ENCODE measurements at places on chromosomes 3 and 15.

DNA sequence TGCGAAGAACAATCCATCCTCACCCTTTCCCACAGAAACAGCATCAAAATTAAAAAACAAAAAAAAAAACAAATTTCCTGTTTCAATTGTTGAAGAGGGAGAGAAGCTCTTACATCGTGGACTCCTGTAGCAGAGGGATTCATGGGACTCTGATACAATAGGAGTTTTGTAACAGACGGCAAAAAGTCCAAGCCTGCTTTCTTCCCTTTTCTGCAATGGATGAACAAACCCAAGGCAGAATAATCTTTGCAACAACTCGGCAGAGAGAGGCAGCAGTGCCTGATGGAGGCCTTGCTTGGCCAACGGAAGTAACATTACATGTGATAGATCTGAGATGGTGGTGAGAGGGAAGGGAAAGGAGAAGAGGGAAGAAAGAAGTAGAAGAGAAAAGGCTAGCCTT lies 26.9 kb downstream of the CCR4 start:
- DNase-seq, result no peak

DNA sequence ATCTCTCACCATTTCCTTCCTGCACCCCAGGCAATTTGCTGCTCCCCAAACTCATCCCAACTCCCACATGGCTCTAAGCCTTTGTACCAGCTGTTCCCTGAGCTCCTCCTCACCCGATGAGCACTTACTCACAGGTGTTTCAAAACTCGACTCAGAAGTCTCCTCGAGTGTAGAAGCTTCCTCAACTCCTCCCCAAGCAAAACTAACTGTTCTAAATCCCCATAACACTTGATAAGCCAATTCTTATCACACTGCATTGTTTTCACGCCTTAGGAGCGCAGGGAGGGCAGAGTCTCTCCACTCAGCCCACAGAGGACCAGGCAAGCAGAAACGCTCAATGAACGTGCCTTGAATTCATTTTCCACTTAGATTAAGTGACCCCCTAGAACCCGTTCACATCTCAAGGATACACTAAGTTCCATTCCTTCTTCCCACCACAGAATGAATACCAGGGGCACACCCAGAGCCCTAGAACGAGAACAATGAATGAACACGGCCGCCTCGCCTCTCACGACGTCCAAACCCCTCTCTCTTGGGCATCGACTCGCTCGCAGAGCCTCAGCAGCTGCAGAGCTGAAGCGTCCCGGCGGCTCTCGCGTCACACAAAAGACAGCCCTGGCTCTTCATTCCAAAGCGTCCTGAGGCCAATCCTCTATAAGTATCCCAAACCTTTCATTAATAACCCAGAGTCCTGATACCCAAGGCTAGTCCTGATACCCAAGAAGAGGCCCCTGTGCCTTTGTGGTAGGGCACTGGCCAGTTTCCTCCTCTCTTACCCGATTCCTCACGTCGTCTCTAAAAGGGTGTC lies 1.1 kb downstream of the RAF1 start:
- DNase-seq, result peak; percentile 13

DNA sequence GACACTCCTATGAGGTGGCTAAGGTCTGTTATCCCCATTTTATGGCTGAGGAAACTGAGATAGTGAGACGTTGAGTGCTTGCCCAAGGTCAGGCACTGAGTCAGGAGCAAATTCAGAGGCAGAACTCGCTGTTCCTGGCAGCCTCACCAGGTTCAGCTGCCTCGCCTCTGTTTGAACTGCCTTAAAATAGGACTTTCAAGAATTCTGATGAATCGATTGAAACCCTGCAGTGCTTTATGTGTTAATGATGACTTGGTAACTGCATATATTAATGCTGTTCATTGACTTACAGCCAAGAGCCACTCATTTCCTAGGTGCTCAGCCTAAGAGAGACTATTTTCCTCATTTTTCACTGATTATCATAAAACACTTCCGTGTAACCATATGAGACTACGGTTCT lies 79.5 kb upstream of the BHLHE40 start:
- DNase-seq, result no peak

GRCh38 chr15:74264081-74264501 lies 28.0 kb downstream of the CCDC33 start:
- DNase-seq, result no peak

DNA sequence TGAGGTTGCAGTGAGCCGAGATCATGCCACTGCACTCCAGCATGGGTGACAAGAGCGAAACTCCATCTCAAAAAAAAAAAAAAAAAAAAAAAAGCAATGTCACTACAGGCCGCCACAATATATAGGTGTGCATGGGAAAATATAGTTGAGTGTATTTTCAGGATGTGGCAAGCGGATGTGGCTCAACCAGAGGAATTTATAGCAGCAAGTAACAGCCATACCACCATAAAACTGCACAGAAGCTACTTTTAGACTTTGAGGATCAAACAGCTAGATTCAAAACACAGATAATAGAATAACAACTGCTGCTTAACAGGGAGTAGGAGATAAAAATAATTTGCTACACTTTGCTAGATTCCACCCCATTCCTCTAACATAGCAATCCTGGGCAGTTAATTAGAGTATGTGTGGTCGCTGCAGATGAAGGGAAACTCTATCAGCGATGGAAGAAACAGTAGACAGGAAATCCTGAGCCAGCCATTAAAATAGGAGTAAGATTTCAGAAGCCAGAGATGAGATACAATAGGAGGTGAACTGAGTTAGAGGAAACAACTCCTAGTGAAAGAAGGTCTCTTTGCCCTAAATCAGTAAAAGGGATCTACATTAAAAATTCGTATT lies 318.7 kb upstream of the STT3B start:
- no peak for DNase-seq

- DNase-seq, result no peak
Observed at GRCh38 chr3:127215714-127216414, 22.9 kb downstream of the PRR23E start.

GRCh38 chr3:98233468-98233867 lies 30.6 kb upstream of the OR5H6 start:
- no peak for DNase-seq

DNA sequence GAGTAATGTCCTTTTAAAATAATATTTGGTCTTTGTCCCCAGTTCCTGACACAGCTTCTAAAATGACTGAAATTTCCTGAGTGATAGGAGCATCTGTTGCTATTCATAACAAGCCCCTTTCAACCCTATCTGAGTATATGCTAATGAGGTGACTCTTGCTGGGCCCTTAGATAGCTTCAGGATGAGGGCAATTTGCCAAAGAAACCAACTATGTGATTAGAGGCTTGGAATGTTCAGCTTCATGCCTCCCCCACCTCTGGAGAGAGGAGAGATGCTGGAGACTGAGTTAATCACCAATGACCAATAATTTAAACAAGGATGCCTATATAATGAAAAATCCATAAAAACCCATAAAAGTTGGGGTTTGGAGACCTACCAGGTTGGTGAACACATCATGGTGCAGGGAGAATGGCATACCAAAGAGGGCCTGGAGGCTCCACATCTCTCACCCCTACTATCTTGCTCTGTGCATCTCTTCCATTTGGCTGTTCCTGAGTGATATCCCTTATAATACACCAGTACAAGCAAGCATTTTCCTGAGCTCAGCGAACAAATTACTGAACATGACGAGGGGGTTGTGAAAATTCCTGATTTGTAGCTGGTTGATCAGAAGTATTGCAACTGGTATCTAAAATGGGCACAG lies 189.2 kb downstream of the ECT2 start:
- DNase-seq, result no peak

DNA sequence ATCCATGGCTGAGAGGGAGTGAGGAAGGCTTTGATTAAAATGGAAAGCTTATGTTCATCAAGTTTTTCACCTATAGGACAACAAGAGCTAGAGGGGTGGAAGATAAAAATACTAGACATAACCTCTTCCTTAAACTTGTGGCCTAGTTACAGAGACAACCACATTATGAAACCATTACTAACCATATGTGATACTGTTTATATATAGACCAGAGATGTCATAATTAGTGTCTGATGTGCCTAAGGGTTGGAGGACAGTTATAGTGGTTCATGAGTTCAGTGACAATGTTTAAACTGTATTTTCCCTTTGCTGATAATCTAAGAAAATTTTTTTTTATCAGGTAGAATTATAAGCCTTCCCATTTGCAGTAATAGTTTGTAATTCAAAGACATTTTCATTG lies 23.7 kb downstream of the PHLDB2 start:
- DNase-seq, result no peak

- no peak for DNase-seq
Observed at GRCh38 chr3:97425002-97425401, 339.6 kb upstream of the ARL6 start.

DNA sequence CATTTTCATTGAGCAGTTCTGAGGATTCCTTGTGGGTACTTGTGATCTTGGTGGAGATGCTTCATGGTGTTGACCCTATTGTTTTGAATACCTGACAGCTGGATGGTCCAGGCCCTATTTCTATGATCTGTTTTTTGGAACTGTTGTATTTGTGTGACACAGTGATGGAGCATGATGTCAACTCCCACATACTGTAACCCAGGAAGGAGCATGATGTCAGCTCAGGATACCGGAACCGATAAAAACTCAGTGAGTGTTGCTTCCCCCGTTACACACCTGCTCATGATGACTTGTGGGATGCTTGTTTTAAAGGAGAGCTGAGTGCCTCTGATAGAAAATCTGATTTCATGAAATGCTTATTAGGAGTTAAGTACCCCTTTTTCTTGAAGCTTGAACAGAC lies 45.1 kb downstream of the ZBTB38 start:
- DNase-seq, result no peak

DNA sequence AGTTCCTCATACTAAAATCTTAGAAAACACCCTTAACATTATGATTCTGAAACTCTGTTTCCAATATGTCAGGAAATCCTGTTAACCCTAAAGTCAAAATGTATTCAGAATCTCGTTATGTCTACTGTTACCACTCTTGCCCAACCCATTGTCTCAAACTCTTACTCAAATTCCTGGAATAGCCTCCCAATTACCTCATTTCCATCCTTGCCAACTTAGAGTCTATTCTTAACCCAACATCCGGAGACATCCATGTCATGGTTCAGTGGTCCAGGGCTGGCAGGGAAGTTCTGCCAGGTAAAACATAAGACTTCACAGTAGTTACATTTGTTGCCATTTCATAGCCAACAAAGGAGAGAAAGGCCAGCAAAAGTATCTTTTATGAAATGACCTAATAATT lies 593.9 kb downstream of the PYDC2 start:
- DNase-seq, result no peak

DNA sequence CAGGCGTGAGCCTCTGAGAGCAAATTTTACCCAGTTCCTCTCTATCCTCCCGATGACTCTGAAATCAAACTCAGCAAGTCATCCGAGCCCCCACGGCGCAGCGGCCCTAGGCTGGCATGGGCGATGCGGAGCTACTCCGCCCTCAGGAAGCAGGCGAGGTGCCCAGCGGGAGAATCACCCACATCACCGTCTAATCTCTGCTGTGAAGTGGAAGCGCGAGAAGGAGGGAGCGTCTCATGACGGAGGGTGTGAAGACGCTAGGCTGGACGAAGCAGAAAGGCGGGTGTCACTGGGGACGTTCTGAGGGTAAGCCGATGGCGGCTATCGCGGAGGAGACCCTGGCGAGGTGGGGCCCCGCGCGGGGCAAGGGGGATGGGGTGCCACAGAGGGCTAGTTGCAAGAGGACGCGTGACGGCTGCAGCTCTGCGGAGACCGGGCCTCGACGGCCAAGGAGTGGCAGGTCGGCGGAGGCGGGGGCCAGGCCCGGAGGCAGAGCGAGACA lies 9.1 kb upstream of the GNAI2 start:
- DNase-seq, result peak; percentile 52

GRCh38 chr15:80036071-80036470 lies 23.4 kb upstream of the ZFAND6 start:
- no peak for DNase-seq

- no peak for DNase-seq
Observed at GRCh38 chr3:140203510-140203909, 268.5 kb downstream of the CLSTN2 start.

- DNase-seq, result no peak
Observed at GRCh38 chr3:196948442-196949284, 6.3 kb upstream of the NCBP2 start.

- peak; percentile 11 for DNase-seq
Observed at GRCh38 chr3:39990532-39990931, 181.1 kb downstream of the MYRIP start.

GRCh38 chr3:60064210-60065178 lies 1014.7 kb upstream of the CFAP20DC start:
- DNase-seq, result no peak

DNA sequence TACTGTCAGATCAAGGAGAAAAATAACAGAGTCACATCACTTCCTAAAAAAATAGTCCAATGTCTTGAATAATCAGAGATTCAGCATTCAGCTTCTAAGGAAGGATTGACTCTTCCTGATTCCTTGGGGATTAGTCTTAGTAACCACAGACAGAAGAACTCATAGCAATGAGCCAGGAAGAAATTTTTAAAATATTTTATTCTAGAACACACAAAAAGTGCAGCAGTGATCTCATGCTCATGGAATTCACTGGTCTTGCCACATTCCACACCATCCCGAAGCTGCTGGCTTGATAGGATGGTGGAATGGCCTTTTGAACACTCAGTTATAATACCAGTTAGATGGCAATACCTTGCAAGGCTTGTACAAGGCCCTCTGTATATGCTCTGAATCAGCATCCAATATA lies 43.0 kb upstream of the ABI3BP start:
- no peak for DNase-seq

Data from stimulated activated naive B cell treated with anti-CD40 and anti-IgM and Interleukin-4, amounts not matched to agents 10 μg/mL and 1 μg/mL and 100 μg/mL, for 72 hours (primary cell).